ENCODE measurements at places on chromosomes 4 and X.

DNA sequence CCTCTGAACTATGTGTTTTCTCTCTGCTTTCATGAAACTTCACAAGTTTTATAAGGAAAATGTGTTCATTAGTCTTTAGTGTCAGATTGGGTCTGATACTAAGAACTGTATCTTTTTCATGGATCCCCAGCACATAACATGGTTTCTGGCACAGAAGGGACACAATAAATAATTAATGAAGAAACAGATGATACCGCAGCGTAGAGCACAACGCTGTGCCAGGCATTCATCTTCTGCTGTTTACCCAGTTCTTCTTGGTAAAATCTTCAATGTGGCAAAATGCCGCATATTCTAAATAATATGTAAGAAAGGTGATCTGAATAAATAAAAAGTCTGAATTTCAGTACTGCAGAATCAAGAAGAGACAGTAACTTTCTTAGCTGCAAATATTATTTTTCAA lies 12.3 kb downstream of the SCARB2 start:
- DNase-seq, result no peak

GRCh38 chr4:145824463-145824862 lies 114.2 kb downstream of the ZNF827 start:
- no peak for DNase-seq

GRCh38 chr4:77025643-77026321 lies 50.0 kb downstream of the CCNI start:
- DNase-seq, result no peak

GRCh38 chr4:107069049-107069448 lies 32.9 kb upstream of the DKK2 start:
- DNase-seq, result peak; percentile 64

- DNase-seq, result no peak
Measured at GRCh38 chr4:103318327-103318726, 120.2 kb upstream of the CENPE start.

GRCh38 chrX:134794692-134795091 lies 136.4 kb upstream of the PLAC1 start:
- no peak for DNase-seq

Data from inflammatory macrophage (primary cell).